ENCODE measurements at places on chromosomes 16 and 17.

DNA sequence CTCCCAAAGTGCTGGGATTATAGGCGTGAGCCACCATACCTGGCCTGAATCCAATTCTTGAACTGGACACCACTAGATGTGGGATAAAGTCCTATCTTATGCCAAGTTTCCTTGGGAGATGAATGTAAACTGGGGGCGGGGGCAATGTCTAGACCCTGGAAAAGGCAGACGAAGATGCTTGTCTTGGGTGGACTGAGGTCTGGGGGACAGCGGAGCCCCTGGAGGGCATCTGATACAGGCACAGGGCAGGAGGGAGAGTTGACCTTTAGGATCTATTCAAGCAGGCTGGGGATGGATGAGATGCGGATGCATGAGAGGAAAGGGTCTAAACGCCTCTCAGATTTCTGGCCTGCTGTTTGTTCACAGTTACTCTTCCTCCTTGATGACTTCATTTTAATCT is 11.7 kb downstream of the C1QTNF1 start:
- DNase-seq = no peak

DNA sequence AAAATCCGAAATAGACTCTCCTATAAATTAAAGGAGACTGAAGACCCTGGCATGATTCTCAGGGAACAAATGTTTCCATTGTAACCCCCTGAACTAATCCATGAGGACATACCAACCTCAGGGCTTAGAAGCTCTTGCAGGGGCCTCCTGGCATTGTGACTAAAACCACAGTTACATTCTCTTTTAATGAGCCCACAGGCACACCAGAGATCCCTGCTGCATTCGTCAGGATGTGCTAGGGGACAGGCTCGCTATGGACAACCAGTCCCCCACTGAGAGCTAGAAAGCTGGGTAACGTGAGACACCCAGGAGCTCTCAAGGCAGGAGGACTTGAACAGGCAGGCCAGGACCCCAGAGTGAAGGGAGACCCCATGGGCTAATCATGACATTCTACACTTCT is 140.6 kb upstream of the TNRC6C start:
- DNase-seq = no peak

DNA sequence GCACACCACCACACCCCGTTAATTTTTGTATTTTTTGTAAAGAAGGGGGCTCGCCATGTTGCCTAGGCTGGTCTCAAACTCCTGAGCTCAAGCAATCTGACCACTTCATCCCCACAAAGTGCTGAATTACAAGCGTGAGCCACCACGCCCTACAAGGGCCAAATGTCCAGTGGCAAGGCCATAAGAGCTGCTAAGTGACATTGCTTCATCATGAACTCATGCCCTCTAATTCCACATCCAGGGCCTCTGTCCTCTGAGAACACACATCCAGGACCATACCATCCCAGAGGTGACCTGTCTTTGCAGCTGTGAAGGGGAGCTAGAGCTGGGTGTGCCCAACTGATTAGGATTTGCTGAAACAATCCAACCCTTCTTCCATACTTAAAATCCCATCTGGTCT is 25.6 kb upstream of the MEIOC start:
- no peak for DNase-seq

- no peak for DNase-seq
Observed at GRCh38 chr17:57530508-57530907, 214.6 kb downstream of the CCDC182 start.

DNA sequence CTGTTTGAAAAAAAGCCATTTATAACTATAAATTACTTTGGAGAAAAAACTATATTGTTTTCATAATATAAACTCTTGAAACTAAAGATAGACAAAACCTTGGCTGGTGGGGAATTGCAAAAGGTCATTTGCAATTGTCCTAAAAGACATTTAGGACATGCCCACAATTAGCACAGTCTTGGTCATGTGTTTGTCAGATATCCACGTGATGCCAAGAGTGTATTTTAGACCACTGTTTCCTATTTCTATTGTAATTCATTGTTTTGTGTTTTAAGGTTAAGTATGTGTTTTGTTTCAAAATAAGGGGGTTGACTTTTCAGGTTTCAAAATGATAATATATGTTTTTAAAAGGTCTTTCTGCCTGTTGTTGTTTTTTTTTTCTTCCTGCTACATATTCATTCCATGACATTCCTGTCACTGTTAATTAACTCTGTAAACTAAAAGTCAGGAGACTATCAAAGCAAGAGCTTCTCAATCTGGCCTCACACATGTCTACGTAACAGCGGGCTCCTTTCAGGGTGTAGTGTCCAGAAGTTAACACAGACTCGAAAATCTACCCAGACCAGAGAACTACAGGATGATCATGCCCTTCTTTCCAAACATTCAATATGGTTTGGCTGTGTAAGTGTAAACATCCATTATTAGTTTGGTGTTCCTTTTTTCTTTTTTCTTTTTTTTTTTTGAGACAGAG is 58.7 kb downstream of the COG7 start:
- DNase-seq = no peak
